ENCODE measurements at places on chromosomes 6 and 20. TPM values are rescaled to one million over a fixed set of nuclear protein-coding genes. Genes with fewer than 3 reads are reported as not detected.

Gene SOBP
- total RNA-seq, result under 0.01 TPM

Gene EPM2A
- 14.3 TPM for total RNA-seq

Gene WFDC12
- not detected for total RNA-seq

Gene SEMG1
- not detected for total RNA-seq

Gene TFAP2C
- total RNA-seq, result under 0.01 TPM

Gene ELOVL4
- under 0.01 TPM for total RNA-seq

Gene FUCA2
- total RNA-seq, result 7.8 TPM

Gene SRSF12
- total RNA-seq, result 0.81 TPM

Gene PRR18
- not detected for total RNA-seq

Gene ELOVL2
- not detected for total RNA-seq

DNA sequence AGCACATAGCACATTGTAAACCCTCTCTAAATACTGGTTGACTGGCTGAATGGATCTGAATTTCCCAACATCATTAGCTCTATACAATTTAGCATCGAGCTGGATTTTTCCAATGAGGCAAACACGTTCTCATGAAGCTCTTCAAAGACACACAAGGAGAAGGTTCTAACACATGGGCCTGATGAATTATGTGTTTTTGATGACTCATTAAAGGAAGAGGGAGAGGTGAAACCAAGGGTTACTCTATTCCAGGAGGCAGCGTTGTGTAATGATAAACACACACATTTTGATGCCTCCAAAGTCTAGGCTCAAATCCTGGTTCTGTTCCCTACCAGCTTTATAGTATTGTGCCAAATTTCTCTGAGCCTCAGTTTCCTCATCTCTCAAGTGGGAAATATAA lies 84.3 kb downstream of the PFDN4 start:
- DNase-seq, result no peak

DNA sequence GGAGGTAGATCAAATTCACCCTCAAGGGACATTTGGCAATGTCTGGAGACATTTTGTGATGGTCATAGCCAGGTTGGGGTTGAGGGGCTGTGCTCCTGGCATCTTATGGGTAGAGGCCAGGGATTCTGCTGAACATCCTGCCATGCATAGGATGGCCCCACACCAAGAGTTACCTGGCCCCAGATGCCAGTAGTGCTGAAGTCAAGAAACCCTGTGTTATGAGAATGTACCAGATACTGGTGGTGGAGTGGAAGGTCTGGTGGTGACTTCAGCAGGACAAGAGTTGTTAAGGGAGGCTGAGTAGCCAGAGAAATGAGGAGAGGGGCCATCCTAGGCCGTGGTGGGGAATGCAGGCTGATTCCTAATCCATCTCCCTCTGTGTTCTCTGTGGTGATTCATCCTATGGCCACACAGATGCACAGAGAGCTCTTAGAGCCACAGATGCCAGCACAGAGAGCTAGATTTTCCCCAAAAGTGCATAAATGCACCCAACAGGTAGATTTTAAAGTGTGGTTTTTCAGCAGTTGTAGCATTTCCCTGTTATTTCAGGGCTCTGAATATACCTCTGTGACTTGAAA lies 43.6 kb downstream of the CDYL start:
- DNase-seq, result no peak

- no peak for DNase-seq
These were observed 20.9 kb downstream of the UTRN start for GRCh38 chr6:144305985-144306384.

DNA sequence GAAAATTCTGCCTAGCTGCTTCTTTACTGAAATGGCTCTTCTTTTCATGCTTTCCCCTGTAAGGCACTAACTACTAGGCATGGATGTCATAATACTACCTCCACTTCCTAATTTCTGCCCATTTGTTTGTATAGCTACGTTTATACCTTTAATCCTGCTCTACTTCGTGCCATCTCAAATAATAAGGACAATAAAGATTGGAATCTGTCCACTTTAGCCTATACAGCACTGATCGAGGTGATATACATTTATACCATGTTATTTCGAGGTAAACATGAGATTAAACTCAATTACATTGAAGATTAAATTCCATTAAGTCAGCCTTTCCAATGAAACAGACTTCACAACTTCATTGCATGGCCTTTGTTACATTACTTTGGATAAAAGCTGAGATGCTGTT lies 390.6 kb upstream of the MARCKS start:
- DNase-seq, result no peak

- DNase-seq, result no peak
These were observed 10.4 kb downstream of the PXT1 start for GRCh38 chr6:36432151-36432671.

DNA sequence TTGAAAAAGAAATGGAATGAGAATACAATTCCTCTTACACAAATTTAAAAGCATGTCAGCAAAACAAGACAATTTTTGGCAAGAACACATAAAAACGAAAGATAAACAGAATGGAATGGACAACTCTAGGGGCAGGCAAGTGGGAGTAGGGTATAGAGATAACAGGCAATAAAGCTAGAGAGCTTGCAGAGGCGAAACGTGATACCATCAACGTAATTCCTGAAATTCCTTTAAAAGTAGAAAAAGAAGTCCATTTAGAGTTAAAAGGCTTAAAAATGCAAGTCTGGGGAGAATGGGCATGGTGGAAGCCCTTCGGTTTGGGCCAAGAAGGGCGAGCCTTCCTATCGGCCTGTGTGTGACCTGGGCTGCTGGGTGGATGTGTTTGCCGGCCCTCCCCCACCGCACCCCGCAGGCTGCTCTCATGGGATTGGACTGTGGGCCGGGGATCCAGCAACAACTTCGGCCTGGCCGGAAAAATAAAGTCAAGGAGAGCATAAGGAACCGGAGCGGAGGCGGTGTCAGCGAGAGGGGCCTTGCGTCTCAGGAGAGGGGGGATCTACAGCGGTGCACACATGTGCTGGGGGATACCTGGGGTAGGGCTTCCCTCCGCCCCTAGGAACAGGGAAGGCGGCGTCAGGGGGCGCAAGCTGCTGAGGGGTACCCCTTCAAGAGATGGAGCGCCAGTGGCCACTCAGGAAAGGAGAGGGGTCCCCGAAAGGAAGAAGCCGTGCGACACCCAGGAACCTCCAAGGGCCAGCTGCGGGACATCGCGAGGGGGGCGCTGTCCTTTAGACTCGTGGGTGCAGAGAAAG lies 4.1 kb downstream of the TMEM239 start:
- DNase-seq, result no peak

GRCh38 chr20:57309544-57310115 lies 20.0 kb upstream of the SPO11 start:
- DNase-seq, result no peak

- DNase-seq, result no peak
These were observed 31.4 kb downstream of the HAO1 start for GRCh38 chr20:7908905-7909304.

GRCh38 chr6:16089232-16090062 lies 39.4 kb upstream of the MYLIP start:
- no peak for DNase-seq

DNA sequence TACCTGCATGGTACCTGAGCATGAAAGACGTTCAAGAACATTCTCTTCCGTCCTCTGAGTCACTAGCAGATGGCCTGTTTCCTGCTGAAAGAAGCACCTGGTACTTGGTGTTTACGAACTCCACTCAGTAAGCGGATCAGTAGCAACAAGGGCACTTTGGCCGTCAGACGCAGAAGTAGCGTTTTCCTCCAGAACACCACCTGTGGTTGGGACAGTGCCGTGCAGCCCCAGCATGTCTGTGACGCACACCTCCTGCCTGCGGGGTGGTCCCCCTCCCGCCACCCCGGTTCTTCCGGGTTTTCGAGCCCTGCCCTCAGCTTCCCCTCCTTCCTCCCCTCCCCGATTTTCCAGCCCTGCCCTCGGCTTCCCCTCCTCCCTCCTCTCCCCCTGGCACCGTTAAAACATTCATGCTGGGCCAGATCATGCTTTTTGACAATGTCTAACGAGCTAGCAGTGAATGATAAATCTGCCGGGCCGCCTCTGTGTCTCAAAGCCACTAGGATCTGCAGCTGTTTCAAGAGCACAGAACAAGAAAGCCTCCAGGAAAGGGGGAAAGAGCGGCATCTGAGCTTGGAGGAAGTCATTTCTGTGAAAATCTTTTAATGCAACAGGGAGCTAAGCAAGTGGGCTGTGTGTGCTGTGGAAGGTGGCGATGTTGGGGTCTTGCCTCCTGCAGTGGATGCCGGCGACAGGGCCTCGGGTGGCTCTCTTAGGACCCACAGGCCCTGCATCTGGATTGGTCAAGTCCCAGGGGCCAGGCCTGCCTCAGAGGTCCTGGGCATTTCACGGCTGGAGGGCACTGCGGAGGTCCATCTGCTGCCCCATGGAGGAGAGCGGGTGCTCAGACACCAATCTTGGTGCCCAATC lies 207.9 kb downstream of the ERMARD start:
- DNase-seq, result peak; percentile 77

DNA sequence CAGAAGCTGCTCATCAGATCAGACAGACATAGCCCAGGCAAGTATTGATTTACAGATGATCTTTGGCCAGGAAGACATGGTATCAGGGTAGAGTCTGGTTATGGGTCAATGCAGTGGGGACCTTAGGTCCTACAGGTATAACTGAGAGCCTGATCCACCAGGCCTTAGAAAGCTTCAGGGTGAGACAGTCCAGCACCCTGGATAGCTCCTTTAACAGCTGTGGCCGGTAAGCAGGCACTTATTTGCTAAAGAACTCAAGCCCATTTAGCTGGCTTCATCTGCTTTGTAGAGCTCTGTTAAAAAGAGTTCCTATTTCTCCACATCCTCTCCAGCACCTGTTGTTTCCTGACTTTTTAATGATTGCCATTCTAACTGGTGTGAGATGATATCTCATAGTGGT lies 39.6 kb downstream of the ESR1 start:
- DNase-seq, result no peak

GRCh38 chr6:467111-467510 lies 75.6 kb downstream of the IRF4 start:
- no peak for DNase-seq

DNA sequence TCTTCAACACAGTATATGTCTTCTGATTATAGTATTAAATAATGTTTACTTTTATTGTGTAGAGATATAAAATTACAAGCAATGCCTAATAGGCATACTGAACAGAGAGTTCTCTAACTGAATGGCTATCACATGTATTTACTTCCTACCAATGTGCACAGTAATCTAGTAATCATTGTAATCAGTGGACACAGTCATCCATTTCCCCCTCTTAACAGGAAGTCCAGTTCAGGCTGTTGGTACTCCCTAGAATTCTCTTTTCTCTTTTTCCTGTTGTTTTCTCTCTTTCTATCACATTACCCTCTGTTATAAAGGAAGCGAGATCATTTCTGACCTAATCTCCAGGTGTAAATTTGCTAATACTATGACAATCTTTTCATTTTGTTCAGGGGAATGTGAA lies 172.5 kb downstream of the HTR1B start:
- DNase-seq, result no peak

GRCh38 chr20:31859266-31859997 lies 10.9 kb downstream of the DUSP15 start:
- no peak for DNase-seq

GRCh38 chr6:137415127-137415833 lies 78.9 kb downstream of the OLIG3 start:
- peak; percentile 40 for DNase-seq

- DNase-seq, result no peak
These were observed 16.1 kb upstream of the CCN6 start for GRCh38 chr6:112037783-112038216.

DNA sequence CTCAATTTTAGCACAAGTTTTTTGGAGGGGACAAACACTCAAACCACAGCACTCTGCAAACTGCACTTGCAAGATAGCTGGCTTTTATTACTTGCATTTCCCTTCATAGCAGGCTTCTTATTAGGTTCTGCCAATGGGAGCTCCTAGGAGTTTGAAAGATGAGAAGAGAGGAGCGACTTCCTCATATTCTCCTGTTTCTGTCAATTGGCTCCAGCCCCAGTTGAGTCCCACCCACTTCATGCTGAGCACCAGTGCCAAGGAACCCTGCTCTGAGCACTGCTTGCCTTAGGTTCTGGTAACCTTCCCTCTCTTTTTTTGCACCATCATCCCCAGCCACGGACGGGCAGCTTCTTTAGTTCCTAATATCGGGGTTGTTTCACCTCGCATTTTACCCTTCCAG lies 67.9 kb downstream of the PSMB1 start:
- no peak for DNase-seq

GRCh38 chr6:20991910-20992309 lies 457.7 kb downstream of the CDKAL1 start:
- DNase-seq, result no peak

- DNase-seq, result no peak
These were observed 33.1 kb upstream of the CLIC5 start for GRCh38 chr6:46048646-46049297.

GRCh38 chr20:24767623-24768100 lies 181.4 kb upstream of the CST7 start:
- DNase-seq, result no peak

DNA sequence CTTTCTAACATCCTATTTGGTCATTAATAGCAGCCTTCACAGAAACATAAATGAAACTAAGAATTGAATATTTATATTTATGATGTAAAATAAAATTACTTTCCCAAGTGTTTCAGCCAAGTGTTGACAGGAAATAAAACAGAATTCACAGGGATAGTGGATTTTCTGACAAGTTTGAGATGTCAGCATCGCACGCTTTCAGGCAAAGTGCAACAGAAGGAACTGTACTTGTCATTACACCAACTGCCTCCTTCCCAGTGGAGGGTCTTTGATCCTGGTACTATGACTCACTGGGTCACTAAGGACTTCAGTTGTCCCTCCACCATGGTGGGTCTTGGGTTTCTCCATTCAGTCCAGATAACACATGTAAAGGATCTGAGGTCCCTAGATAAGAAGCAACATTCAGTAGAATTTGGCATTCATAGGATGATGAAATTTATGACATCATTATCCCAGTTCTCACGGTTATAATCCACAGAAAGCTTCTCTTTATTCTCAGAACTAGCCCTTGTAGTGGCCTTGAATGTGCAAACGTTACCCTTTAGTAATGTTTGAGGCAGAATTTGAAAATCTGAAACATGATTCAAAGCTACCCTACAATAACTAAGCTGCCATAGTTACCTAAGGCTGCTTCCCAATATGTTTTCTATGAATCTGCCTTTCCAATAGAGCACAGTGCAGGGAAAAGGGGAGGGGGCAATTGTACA lies 3.8 kb upstream of the TNFAIP3 start:
- no peak for DNase-seq

GRCh38 chr6:117908246-117909068 lies 1.4 kb downstream of the SLC35F1 start:
- no peak for DNase-seq

GRCh38 chr6:147238164-147238563 lies 33.9 kb downstream of the STXBP5 start:
- no peak for DNase-seq

- no peak for DNase-seq
These were observed 13.1 kb downstream of the RRAGD start for GRCh38 chr6:89398762-89399525.

- DNase-seq, result no peak
These were observed 224 bp downstream of the MPC1 start for GRCh38 chr6:166382500-166382932.

- DNase-seq, result no peak
These were observed 207.4 kb downstream of the DLL1 start for GRCh38 chr6:170083236-170084051.

DNA sequence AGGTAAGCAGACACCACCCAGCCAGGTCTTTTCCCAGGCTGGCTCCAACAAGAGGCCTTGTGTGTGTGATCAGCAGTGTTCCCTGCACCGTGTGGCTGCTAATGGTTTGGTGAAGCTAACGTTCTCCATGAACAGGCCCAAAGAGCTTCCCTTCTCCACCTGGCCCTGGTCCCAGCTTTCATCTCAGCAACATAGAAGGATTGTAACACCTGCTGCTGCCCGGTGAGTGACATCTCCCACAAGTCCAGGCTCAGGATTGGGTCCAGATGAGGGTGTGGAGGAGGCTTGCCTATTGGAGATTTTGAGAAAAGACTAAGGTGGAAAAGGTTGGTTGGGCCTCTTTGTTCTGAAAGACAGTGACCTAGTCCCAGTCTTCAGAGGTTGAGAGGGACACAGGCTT lies 89.6 kb downstream of the TMEM242 start:
- DNase-seq, result no peak

Measured in hematopoietic multipotent progenitor cell (in vitro differentiated cells).